ENCODE measurements at places on chromosomes 4 and X. TPM values are rescaled to one million over a fixed set of nuclear protein-coding genes. Genes with fewer than 3 reads are reported as not detected.

GRCh38 chrX:125101971-125102755 lies 217.5 kb upstream of the TEX13C start:
- DNase-seq, result no peak

GRCh38 chr4:10083331-10083771 lies 33.2 kb downstream of the WDR1 start:
- DNase-seq, result peak; percentile 10

DNA sequence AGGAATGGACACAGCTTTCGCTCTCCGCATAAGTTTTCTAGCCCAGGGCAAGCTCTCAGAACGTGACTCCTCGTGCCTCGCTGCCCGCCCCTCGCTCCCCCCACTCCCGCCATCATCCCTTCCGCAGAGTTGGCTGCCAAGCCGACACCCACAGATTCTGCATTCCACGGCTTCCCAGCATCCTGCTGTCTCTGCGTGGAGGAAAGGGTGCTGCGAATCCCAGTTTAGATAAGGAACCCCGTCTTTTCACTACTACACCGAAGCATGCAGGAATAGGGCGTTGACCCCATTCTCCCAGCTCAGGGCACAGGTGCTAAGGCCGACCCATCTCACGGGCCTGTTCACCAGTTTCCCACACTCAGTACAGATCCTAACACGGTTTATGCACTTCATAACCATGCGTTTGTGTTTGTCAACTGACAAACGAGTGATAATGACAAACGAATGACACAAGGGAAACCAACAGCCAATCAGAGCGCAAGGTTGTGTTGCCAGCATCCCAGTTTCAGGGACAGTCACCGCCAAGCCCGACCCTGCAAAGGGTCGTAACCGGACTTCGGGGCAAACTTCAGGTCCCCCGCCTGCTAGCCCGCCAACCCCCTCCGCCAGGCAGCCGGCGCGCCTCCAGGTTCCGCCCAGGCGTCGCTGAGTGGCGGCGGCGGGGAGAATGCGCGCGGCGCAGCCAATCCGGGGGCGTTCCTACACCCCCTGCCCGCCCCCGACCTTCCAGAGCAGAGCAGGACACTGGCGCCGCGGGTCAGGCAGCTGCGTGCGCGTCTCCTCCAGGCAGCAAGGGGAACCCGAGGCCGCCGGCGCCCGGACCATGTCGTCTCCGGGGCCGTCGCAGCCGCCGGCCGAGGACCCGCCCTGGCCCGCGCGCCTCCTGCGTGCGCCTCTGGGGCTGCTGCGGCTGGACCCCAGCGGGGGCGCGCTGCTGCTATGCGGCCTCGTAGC lies at the start of gene CYP2U1:
TSS of gene CYP2U1 (plus strand) at position 729 of the 954 bp plus-strand sequence. CDS start at position 824, 95 bp downstream.
- peak; percentile 88 for DNase-seq

DNA sequence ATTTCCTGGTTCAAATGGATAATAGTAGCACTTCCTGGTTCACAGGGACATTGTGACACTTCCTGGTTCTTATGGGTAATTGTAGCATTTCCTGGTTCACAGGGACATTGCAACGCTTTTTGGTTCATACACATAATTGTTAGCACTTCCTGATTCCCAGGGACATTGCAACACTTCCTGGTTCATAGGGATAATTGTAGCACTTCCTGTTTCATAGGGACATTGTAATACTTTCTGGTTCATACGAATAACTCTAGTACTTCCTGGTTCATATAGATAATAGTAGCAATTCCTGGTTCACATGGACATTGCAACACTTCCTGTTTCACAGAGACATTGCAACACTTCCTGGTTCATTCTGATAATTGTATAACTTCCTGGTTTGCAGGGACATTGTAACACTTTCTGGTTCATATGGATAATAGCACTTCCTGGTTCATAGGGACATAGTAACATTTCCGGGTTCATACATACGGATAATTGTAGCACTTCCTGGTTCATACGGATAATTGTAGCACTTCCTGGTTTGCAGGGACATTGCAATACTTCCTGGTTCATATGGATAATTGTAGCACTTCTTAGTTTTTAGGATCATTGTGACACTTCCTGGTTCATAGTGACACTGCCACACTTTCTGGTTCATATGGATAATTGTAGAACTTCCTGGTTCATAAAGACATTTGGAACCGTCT lies 61.6 kb upstream of the CD99 start:
- no peak for DNase-seq

- no peak for DNase-seq
Observed at GRCh38 chrX:154457491-154458115, 478 bp upstream of the PLXNA3 start.

- no peak for DNase-seq
Observed at GRCh38 chr4:156677131-156677531, 294.5 kb downstream of the PDGFC start.

GRCh38 chrX:21586001-21586400 lies 72.1 kb downstream of the KLHL34 start:
- DNase-seq, result no peak

- DNase-seq, result no peak
Observed at GRCh38 chr4:161577579-161578301, 586.1 kb downstream of the FSTL5 start.

GRCh38 chr4:57633212-57633859 lies 523.2 kb upstream of the IGFBP7 start:
- no peak for DNase-seq

Gene GSPT2
- total RNA-seq, result 12.9 TPM

Gene XAGE1A
- total RNA-seq, result not detected

Gene TNMD
- not detected for total RNA-seq

Data from activated B cell treated with CpG ODN at 0.5 μM for 24 hours (primary cell).